ENCODE measurements at places on chromosomes 5 and 9. TPM values are rescaled to one million over a fixed set of nuclear protein-coding genes. Genes with fewer than 3 reads are reported as not detected.
A peak's percentile ranks its signal among the peaks of the same experiment; 100 is the strongest.

DNA sequence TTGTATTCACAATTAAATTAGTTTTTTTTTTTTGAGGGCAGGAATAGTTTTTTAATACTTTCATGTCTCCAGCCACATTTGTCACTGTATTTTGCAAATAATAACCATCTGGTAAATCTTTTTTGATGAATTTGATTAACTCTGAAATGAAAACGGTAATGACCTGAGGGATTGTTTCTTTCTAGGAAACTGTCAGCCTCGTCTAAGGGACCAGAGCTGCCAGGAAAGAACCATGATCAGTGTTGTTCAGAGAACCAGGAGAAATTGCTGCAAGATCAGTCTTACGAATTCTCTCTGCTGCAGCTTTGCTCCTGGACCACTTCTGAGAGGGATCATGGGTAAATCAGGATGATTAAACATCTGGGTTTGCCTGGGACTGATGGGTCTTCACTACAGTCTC is 114.5 kb upstream of the TAF11L2 start:
- H3K36me3 ChIP-seq = no peaks in the 10 kb centered on the region
- H3K27me3 ChIP-seq = no peaks in the 10 kb centered on the region
- peaks cover 11% of the 10 kb centered on the region for H3K4me1 ChIP-seq
- H3K4me3 ChIP-seq = no peak overlapping the region
- H3K27ac ChIP-seq = no peak overlapping the region

- no peak overlapping the region for H3K4me3 ChIP-seq
- H3K27me3 ChIP-seq = no peaks in the 10 kb centered on the region
- peak; percentile 10 for DNase-seq
- peaks cover 33% of the 10 kb centered on the region for H3K4me1 ChIP-seq
- no peaks in the 10 kb centered on the region for H3K36me3 ChIP-seq
- peak overlapping the region; percentile 44 for H3K27ac ChIP-seq
Observed at GRCh38 chr5:17221843-17222636, 4.6 kb downstream of the BASP1 start.

DNA sequence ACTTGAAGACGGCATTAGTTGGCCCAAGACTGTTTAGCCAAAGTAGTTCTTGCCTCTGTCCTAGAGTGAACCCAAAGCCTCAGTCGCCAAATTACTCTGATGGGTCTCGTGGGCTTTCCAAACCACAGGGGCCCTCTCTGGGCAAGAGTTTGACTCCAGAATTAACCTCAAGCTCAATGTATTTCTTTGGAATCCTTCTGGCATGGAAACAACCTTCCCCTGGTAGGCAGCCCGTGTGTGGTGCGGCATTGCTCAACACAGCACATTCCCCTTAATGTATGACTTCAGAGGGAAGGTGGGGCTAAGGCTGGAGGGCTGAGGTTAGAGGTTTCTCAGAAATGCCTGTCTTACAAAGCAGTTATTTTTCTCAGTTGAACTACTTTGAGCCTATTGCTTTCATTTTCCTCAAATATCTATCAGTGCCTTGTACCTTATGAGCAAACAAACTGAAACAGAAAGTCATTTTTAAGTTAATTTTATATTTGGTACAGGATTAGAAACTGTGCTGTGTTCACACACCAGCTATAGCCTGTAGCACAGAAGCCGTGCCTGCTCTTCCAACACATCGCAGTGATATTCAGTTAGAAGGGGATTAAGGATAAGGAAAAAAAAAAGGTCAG is 123.9 kb upstream of the HAPLN1 start:
- peak; percentile 50 for DNase-seq
- no peaks in the 10 kb centered on the region for H3K27me3 ChIP-seq
- H3K27ac ChIP-seq = no peak overlapping the region
- peaks cover 1% of the 10 kb centered on the region for H3K4me1 ChIP-seq

- H3K36me3 ChIP-seq = no peaks in the 10 kb centered on the region
- H3K4me1 ChIP-seq = peaks cover 16% of the 10 kb centered on the region
- H3K4me3 ChIP-seq = no peak overlapping the region
- no peaks in the 10 kb centered on the region for H3K27me3 ChIP-seq
- peak overlapping the region; percentile 71 for H3K27ac ChIP-seq
Observed at GRCh38 chr5:108386345-108387061, 4.6 kb upstream of the FBXL17 start.

DNA sequence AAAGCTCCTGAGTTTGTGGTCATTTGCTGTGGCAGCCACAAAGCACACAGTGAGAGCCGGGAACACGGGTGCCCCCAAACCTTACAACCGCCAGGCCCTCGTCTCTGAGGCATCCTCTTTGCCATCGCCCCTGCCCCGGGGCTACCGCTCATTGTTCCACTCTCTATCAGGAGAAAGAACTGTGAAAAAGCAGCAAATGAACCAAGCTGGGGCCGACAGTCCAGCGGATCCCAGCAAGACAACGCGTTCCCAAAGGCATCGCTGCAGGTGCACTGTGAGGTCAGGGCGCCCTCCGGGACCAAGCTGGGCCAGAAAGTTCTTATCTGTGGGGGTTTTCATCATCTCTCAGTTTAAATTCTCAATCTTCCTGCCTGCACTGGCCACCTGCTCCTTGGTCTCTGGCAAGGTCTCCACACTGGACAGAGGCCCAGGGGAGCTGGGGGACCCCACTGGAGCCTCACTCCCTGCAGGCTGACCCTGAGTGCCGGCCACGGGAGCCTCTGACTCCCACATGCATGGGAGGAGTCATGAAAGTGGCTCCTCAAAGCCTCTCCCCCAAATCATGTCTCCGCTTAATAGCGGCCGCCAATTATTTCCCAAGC is 32.1 kb downstream of the VAV2 start:
- no peak for DNase-seq
- H3K27ac ChIP-seq = no peak overlapping the region
- no peak overlapping the region for H3K4me3 ChIP-seq

- no peaks in the 10 kb centered on the region for H3K27me3 ChIP-seq
- no peaks in the 10 kb centered on the region for H3K4me1 ChIP-seq
- no peak overlapping the region for H3K4me3 ChIP-seq
- no peak overlapping the region for H3K27ac ChIP-seq
- H3K36me3 ChIP-seq = no peaks in the 10 kb centered on the region
Observed at GRCh38 chr9:120453792-120454191, 126.2 kb downstream of the CDK5RAP2 start.

- no peaks in the 10 kb centered on the region for H3K36me3 ChIP-seq
- no peak overlapping the region for H3K4me3 ChIP-seq
- H3K27me3 ChIP-seq = no peaks in the 10 kb centered on the region
- no peak overlapping the region for H3K27ac ChIP-seq
- no peaks in the 10 kb centered on the region for H3K4me1 ChIP-seq
Observed at GRCh38 chr9:117156771-117157535, 257.9 kb downstream of the ASTN2 start.

Gene GCNT4
- total RNA-seq = 7.9 TPM

Gene C1QTNF3
- 7.4 TPM for total RNA-seq

Gene FGF18
- 2.2 TPM for total RNA-seq

Gene CENPP
- 2.0 TPM for total RNA-seq

DNA sequence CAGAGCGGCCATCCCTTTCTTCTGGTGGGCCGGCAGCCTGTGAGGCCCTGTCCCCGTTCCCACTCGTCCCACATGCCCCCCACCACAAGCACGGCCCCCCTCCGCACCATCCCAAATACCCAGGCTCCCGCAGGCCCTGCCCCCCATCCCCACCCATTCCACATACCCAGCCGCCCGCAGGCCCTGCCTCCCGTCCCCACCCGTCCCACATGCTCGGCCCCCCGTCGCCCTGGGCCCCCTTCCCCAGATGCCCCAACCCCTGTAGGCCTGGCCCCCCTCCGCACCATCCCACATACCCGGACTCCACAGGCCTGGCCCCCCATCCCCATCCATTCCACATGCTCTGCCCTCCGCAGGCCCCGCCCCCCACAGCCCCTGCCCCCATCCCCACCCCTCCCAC is 11.5 kb downstream of the SLC6A19 start:
- no peaks in the 10 kb centered on the region for H3K4me1 ChIP-seq
- H3K36me3 ChIP-seq = no peaks in the 10 kb centered on the region
- no peak for DNase-seq
- H3K27ac ChIP-seq = no peak overlapping the region

GRCh38 chr9:91835632-91836031 is 114.4 kb downstream of the ROR2 start:
- peaks cover 61% of the 10 kb centered on the region for H3K4me1 ChIP-seq
- H3K27ac ChIP-seq = peak overlapping the region; percentile 94
- H3K27me3 ChIP-seq = no peaks in the 10 kb centered on the region

DNA sequence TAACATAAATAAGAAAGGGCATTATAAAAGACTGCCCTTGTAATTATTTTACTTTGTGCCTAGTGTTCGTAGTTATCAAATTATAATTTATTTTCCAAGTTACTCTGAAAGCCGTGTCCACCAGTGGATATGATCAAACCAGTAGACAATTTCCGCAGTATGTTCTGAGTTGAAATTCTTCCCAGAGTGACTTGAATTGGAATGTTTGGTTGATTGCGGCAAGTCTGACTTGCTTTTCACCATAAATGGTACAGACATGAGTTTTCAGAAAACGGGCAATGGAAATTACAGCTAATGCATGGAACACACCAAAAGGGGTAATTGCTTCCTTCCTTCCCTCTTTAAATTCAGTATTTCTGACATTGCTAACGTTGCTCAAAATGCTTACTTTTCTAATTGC is 56.6 kb downstream of the CHSY3 start:
- peaks cover 4% of the 10 kb centered on the region for H3K4me1 ChIP-seq
- H3K36me3 ChIP-seq = no peaks in the 10 kb centered on the region
- no peak overlapping the region for H3K4me3 ChIP-seq

- no peaks in the 10 kb centered on the region for H3K27me3 ChIP-seq
- no peak overlapping the region for H3K4me3 ChIP-seq
- H3K4me1 ChIP-seq = no peaks in the 10 kb centered on the region
- H3K36me3 ChIP-seq = no peaks in the 10 kb centered on the region
- H3K27ac ChIP-seq = no peak overlapping the region
Observed at GRCh38 chr5:180601591-180602480, 10.5 kb upstream of the SCGB3A1 start.

DNA sequence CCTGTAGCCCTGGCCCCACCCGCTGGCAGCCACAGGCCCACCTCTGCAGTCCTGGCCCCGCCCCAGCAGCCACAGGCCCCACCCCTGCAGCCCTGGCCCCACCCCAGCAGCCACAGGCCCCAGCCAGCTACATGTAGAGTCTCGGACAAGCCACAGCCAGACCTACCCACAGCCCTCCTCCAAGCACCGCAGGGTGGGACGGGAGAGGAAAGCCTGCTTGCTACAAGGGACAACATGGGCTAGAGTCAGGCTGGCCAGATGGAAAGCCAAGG is 49.5 kb upstream of the SARDH start:
- H3K27ac ChIP-seq = no peak overlapping the region
- no peak overlapping the region for H3K4me3 ChIP-seq
- H3K4me1 ChIP-seq = peaks cover 3% of the 10 kb centered on the region

Gene DMRTA1
- total RNA-seq = 1.6 TPM

DNA sequence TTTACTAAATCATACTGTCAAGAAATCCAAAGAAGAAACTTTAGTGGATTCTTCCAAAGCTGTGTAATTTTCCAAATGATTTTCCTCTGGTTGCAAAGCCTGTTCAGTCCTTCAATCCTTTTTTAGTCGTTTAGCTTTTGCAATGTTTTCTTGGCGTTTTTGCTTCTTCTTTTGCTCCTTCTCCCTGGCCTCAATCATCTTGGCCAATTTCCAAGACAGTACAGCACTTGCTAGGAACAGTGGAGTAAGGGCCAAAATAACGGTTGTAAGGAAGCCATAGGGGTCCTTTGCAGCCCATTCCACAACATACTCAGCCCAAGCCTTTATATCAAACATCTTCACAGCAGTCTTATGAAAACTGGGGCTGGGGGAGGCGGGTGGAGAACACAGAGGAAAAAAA is 2.4 kb downstream of the SMIM15 start:
- no peak overlapping the region for H3K27ac ChIP-seq
- H3K27me3 ChIP-seq = no peaks in the 10 kb centered on the region
- no peaks in the 10 kb centered on the region for H3K36me3 ChIP-seq
- H3K4me1 ChIP-seq = peaks cover 13% of the 10 kb centered on the region

DNA sequence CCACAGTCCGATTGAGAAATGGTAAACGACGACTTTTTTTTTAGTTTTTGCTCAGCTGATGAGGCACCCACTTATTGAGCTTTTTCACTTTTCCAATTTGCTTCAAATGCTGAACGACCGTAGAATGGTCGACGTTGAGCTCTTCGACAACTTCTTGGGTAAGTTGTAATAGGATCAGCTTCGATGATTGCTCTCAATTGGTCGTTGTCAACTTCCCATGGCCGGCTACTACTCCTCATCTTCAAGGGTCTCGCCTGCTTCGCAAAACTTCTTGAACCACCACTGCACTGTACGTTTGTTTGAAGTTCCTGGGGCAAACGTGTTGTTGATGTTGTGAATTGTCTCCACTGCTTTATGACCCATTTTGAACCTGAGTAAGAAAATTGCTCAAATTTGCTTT is 35.7 kb downstream of the NSD1 start:
- no peaks in the 10 kb centered on the region for H3K4me1 ChIP-seq
- no peak for DNase-seq
- no peaks in the 10 kb centered on the region for H3K27me3 ChIP-seq
- H3K27ac ChIP-seq = no peak overlapping the region

GRCh38 chr9:136031741-136032730 is 63.1 kb downstream of the NACC2 start:
- H3K27me3 ChIP-seq = no peaks in the 10 kb centered on the region
- no peak overlapping the region for H3K27ac ChIP-seq
- no peak overlapping the region for H3K4me3 ChIP-seq
- DNase-seq = no peak

DNA sequence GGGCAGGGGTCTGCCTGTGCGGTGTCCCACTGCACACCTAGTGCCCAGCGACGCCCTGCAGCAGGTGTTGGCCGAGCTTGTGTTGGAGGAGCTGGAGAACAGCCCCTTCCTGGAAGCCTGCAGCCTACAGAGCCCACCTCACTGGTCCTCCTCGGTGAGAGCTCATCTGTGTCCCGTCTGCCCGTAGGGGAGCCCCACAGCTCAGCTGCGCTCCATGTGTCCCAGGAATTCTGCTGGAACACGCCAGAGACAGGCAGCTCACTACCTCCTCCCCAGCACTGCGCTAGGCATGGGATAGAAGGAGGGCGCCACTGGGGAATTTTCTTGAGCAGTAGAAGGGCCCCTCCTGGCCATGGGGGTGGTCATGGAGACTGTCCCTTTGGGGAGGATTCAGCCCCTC is 44.0 kb downstream of the DUSP1 start:
- no peaks in the 10 kb centered on the region for H3K36me3 ChIP-seq
- DNase-seq = no peak
- peaks cover 3% of the 10 kb centered on the region for H3K27me3 ChIP-seq
- peaks cover 4% of the 10 kb centered on the region for H3K4me1 ChIP-seq
- no peak overlapping the region for H3K27ac ChIP-seq

DNA sequence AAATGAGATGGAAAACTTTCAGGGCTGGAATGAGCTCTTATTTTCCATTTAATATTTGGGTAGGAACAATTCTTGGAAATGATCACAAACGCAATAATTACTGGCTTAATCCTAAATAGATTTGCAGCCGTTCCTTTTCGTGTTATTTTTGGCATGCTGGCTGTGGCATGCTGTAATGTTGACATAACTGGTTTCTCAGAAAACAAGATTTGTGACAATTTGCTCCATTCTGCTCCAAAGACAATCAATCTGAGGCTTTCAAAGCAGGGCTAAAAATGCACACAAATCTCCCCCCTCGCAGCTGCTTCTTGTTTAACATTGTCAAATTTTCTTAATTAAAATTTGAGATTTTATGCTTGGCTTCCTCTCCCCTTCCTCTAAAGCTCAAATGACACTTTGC is 151.2 kb downstream of the TTC39B start:
- no peak overlapping the region for H3K27ac ChIP-seq
- H3K4me3 ChIP-seq = no peak overlapping the region
- H3K27me3 ChIP-seq = no peaks in the 10 kb centered on the region
- H3K36me3 ChIP-seq = no peaks in the 10 kb centered on the region
- DNase-seq = no peak

All from hepatocyte (in vitro differentiated cells).